Naive B cell (primary cell): ENCODE measurements at places on chromosomes 7 and 10. TPM values are rescaled to one million over a fixed set of nuclear protein-coding genes. Genes with fewer than 3 reads are reported as not detected.

DNA sequence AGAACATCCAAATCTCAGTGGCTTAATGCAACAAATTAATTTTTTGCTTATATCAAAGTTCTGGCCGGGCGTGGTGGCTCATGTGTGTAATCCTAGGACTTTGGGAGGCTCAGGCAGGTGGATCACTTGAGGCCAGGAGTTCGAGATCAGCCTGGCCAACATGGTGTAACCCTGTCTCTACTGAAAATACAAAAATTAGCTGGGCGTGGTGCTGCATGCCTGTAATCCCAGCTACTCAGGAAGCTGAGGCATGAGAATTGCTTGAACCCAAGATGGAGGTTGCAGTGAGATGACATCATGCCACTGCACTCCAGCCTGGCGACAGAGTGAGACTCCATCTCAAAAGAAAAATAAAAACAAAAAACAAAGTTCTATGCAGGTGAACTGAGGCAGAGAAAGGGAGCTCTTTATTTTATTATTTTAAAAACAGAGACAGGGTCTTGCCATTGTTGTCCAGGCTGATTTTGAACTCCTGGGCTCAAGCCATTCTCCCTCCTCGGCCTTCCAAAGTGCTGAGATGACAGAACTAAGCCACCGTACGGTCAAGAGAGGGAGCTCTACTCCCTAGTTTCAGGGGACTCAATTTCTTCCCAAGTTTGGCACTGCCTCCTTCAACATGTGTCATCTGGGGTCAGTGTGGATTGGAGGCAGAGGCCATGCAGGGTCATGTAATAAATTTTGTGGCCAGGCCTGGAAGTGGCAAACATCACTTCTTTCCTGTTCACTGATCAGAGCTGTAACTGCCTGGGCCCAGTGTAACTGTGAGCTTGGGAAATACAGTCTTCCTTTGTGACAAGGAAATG lies 2.4 kb downstream of the ADCK2 start:
- no peaks in the 10 kb centered on the region for H3K27me3 ChIP-seq
- peaks cover 55% of the 10 kb centered on the region for H3K4me1 ChIP-seq
- peaks cover 22% of the 10 kb centered on the region for H3K36me3 ChIP-seq
- peak overlapping the region; percentile 94 for H3K27ac ChIP-seq
- no peak for DNase-seq
- peak overlapping the region; percentile 91 for H3K4me3 ChIP-seq

GRCh38 chr10:44574596-44575480 lies 189.9 kb upstream of the CXCL12 start:
- H3K27me3 ChIP-seq = peaks cover 3% of the 10 kb centered on the region
- no peak overlapping the region for H3K4me3 ChIP-seq
- no peaks in the 10 kb centered on the region for H3K36me3 ChIP-seq
- no peak for DNase-seq

DNA sequence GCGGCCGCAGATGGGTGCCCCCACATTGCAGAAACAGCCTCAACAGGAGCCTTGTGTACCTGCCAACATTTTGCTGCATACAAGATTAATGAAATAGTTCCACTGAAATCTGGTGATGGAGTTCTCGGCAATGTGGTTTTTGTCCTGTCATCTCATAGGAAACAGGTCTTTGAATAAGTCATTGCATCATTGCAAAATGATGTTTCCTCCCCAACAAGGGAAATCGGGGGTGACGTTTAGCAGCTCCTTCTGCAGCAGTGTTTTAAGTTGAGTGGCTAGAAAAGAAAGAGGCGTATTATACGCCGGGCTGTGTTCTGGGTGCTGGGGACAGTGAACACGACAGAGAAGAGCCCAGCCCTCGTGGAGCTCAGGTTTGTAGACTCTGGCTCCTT lies 177.0 kb downstream of the PRKAG2 start:
- H3K36me3 ChIP-seq = peaks cover 8% of the 10 kb centered on the region
- H3K27ac ChIP-seq = no peak overlapping the region
- peaks cover 14% of the 10 kb centered on the region for H3K4me1 ChIP-seq
- H3K4me3 ChIP-seq = no peak overlapping the region

- no peak overlapping the region for H3K4me3 ChIP-seq
- no peak overlapping the region for H3K27ac ChIP-seq
- no peaks in the 10 kb centered on the region for H3K4me1 ChIP-seq
- H3K27me3 ChIP-seq = peaks cover 28% of the 10 kb centered on the region
These were observed 41.6 kb upstream of the COL13A1 start for GRCh38 chr10:69760072-69760471.

DNA sequence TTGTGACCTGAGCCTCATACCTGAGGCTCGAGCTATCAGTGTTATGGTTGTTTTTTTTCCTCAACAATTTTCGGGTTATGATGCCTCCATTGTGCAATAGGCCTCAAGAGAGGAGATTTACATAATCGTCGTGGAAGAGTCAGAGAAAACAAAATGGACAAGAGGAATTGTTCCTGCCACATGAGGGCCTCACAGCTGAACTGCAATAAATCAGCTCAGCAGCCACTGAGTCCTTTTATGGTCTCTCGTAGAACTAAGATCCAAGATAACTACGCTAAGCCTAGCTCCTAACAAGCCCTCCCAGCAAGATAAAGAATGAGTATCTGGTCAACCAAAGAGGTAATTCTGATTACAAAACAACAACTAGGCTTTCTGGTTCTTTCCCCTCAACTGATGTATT lies 336.8 kb downstream of the WDR11 start:
- no peak for DNase-seq
- no peaks in the 10 kb centered on the region for H3K36me3 ChIP-seq
- no peaks in the 10 kb centered on the region for H3K4me1 ChIP-seq
- H3K27me3 ChIP-seq = no peaks in the 10 kb centered on the region

DNA sequence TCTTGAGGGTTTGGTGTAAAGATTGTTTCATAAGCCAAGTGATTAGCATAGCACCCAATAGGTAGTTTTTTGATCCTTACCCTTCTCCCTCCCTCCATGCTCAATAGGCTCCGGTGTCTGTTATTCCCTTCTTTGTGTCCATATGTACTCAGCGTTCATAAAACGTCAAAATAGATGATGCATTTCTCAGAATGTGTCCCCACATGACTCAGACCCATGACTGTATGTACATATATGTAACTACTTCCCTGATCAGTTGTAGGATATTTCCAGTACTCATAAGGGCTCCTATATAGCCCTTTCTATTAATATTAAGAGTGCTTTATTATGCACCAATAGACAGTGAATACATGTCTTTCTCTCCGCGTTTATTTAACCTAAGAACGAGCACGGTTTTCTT lies 466.9 kb downstream of the KIF20B start:
- H3K36me3 ChIP-seq = peaks cover 27% of the 10 kb centered on the region
- H3K27me3 ChIP-seq = no peaks in the 10 kb centered on the region
- H3K4me3 ChIP-seq = no peak overlapping the region
- H3K4me1 ChIP-seq = no peaks in the 10 kb centered on the region

- H3K4me3 ChIP-seq = no peak overlapping the region
- no peak for DNase-seq
- H3K27me3 ChIP-seq = no peaks in the 10 kb centered on the region
- H3K36me3 ChIP-seq = peaks cover 29% of the 10 kb centered on the region
- H3K4me1 ChIP-seq = peaks cover 19% of the 10 kb centered on the region
- no peak overlapping the region for H3K27ac ChIP-seq
These were observed 36.2 kb downstream of the PDLIM1 start for GRCh38 chr10:95254629-95255028.

DNA sequence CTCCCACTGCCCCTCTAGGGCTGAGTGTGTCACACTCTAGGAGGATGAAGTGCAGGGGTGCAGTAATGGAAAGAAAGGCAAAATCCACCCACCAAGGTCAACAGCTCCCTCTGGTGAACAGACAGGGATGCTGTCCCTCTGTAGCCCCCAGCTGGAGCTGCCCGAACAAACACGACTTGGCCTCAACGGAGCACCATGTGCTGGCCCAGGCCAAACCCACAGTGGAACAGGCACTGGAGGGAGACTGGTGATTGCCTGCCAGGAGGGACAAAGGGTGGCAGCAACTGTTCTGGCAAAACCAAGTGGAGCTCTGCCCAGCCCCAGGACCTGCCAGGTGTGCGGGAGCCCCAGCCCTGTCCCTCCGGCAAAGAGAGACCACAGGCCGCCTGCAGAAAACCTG lies 20.7 kb downstream of the PDIA4 start:
- no peak for DNase-seq
- no peak overlapping the region for H3K4me3 ChIP-seq
- H3K4me1 ChIP-seq = peaks cover 7% of the 10 kb centered on the region
- peaks cover 4% of the 10 kb centered on the region for H3K36me3 ChIP-seq

DNA sequence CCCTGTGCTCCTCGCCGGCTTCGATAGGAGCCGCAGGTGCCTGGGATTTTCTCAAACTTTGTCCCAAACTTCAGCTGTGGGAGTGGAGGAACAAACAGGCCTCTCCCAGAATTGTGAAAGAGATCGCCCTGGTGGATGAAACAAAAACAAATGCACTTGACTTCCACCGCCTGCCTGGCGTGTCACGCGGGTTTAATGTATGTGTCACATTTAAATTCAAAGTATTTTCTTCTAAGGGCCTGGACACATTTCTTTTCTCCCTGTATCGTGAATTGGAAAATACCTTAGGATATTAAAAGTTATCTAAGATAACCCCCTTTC lies 694 bp upstream of the WASL start:
- H3K27me3 ChIP-seq = no peaks in the 10 kb centered on the region
- DNase-seq = no peak
- H3K27ac ChIP-seq = peak overlapping the region; percentile 92
- peak overlapping the region; percentile 94 for H3K4me3 ChIP-seq
- peaks cover 38% of the 10 kb centered on the region for H3K4me1 ChIP-seq

DNA sequence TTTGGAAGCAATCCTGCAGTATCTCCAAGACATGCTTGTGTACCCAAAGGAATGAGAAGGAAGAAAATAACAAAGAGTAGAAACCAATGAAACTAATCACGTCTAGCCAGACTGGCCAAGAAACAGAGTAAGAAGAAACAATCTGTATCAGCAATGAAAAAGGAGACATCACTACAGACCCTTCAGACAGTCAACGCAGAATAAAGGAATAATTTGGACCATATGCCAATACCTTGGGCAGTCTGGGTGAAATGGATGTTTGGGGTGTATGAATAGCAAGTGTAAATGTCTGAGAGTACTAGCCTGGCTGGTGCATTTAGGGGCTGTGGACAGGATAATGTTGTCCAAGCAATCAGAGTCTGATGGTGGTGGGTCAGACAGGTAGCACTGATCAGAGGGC lies 61.1 kb downstream of the SLC29A4 start:
- no peaks in the 10 kb centered on the region for H3K27me3 ChIP-seq
- peaks cover 6% of the 10 kb centered on the region for H3K4me1 ChIP-seq
- H3K4me3 ChIP-seq = no peak overlapping the region

GRCh38 chr7:41942468-41943093 lies 239.7 kb upstream of the INHBA start:
- peak overlapping the region; percentile 67 for H3K4me3 ChIP-seq
- no peaks in the 10 kb centered on the region for H3K36me3 ChIP-seq
- H3K27me3 ChIP-seq = peaks cover 32% of the 10 kb centered on the region
- H3K27ac ChIP-seq = no peak overlapping the region
- no peak for DNase-seq
- peaks cover 33% of the 10 kb centered on the region for H3K4me1 ChIP-seq

DNA sequence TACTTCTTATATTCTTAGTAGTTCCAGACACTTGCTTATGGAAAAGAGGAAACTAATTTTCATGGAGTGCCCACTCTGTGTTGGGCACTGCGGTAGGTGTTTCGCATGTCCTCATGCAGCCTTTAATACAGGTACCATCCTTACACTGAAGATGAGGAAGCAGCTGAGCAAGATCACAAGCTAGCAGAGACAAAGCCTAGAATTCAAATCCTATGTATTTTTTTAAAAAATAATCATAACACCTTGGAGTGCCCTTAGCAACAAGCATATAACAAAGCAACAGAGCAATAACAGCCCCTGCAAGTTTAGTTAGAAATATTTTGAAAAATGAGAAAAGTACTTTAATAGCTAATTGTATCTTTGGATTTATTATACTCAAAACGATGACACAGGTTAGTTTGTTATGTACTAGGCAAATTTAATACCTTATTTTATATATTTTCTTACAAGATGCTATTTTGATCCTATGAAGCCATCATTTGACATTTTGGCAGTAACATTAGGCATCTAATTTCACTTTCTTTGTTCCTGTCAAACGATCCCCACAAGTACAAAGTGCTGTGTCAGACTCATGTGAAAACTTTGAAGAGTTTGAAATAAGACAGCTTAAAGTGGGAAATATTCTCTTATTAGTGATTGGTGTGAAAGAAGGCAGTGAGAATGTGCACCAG lies 245.8 kb downstream of the CDK14 start:
- peaks cover 27% of the 10 kb centered on the region for H3K4me1 ChIP-seq
- H3K4me3 ChIP-seq = peak overlapping the region; percentile 2
- peak overlapping the region; percentile 33 for H3K27ac ChIP-seq

GRCh38 chr10:113273181-113274163 lies 279.4 kb upstream of the HABP2 start:
- no peaks in the 10 kb centered on the region for H3K27me3 ChIP-seq
- H3K4me3 ChIP-seq = peak overlapping the region; percentile 62
- peaks cover 19% of the 10 kb centered on the region for H3K4me1 ChIP-seq
- peak overlapping the region; percentile 51 for H3K27ac ChIP-seq

The LRIT1 gene
- not detected for polyA plus RNA-seq

The INPP5F gene
- polyA plus RNA-seq = 27.1 TPM

The SPDYE8 gene
- 0.25 TPM for polyA plus RNA-seq

The CC2D2B gene
- not detected for polyA plus RNA-seq

The LRRC17 gene
- 1.2 TPM for polyA plus RNA-seq

The NPSR1 gene
- not detected for polyA plus RNA-seq

The SPACDR gene
- polyA plus RNA-seq = not detected
